ENCODE measurements at places on chromosomes 4 and X.

DNA sequence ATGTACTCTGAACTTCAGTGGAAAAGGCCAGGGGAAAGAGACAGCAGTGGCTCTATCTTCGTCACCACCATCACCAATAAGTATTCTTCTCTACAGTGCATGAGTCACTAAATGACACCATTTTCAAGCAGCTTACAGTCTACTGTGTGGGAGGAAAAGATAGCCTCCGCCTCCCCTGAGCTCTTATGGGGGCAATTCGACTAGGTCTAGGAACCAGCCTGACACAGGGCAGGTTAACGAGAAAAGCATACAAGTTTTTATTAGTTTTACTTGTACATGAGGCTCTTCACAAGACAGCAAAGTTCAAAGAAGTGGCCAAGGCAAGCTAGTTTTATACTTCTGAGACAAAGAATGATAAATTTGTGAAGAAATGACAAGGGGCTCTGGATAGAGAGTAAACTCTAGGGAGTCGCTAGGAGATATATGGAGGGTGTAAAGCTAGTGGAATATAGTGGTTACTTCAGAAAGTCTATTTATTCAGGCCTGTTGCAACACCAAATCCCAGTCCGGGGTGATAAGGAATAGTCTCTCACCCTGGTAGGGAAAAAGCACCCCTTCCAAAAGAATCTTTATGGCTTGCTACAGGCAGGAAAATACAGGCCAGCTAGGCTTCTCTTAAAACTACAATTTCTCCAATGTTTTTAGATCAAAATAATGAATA is 49.7 kb downstream of the SCD5 start:
- no peak for DNase-seq

- no peak for DNase-seq
Measured at GRCh38 chrX:100648458-100649417, 4.7 kb downstream of the SRPX2 start.

DNA sequence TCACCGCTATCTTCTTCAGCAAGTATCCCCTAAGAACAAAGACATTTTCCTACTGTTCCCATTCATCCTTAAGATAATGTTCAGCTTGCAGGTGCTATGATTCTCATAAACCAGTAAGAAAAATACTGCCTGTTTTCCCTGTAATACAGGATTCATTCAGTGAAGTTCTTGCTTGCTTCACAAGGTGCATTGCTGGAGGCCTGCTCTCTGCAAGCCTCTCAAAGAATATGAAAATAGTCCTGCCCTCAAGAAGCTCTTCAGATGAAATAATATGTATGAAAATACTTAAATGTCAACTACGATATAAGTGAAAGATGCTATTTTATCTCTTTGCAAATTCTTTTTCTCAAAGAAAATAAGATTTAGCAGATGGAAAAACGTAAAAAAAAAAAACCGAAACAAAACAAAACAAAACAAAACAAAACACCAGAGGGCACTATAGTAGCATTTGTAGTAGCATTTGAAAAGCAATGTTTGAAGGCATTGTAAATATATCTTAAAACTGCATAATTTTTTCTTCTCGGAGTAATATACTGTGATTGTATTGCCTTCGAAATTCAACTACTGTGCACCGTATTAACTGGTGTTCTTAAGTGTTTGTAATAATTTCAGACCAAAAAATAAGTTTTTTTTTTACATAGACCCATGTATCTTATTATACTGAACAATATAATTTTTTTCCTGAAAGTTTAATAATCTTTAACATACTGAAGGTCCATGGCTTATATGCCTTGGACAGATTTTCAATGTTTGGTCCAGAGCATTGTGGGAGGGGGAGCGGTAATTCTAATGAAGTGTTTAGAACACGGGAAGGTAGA is 26.0 kb downstream of the ADH4 start:
- DNase-seq, result no peak

GRCh38 chr4:6692806-6693205 is 872 bp upstream of the S100P start:
- DNase-seq, result no peak

DNA sequence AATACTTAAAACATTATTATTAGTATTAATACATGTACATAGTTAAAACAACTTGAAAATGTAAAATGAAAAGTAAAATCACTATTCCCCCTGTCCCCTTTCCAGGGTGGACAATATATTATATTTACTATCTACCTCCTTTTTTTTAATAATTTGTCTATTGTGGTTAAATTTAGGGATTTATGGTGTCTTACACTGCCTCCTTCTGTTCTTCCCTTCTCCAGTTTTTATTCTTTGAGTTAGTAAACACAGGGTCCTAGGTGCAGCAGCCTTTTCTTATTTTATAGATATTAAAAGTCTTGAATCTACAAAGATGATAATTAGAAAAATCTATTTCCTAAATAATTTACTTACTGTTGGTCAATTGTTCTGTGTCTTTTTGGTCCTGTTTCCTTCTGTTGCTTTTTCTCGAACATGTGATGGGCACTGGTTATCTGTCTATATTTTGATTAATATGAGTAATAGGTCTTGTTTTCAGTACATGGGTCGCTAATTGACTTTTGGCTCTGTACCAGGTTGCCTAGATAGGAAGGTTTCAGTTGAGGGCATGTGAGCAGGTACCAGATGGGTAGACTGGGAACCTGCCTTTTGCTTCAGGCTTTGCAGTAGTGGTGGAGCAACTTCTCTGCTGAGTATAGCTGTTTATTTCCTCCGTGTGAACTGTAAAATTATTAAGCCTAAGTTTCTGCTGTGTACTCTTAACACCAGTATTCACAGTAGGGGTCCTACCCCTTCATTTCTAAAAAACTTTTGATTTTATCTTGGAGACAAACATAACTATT is 1.1 kb downstream of the NUDT9 start:
- no peak for DNase-seq

DNA sequence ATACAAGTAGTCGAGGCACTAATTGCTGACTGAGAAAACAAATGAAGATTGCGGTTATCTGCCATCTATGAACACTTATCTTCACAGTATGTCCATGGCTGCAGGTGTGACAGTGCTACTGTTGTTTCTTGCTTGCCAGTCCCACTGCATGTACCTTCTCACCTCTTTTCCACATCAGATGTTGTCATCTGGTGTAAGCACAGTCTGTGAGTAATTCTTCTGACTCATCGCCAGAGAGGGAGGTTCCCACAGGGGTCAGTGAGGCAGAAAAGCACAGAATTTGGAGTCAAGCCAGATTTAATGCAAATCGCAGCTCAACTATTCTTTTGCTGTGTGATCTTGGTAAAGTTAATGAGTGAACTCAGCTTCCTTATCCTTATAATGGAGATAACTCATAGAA is 144.4 kb downstream of the GLRA2 start:
- no peak for DNase-seq

DNA sequence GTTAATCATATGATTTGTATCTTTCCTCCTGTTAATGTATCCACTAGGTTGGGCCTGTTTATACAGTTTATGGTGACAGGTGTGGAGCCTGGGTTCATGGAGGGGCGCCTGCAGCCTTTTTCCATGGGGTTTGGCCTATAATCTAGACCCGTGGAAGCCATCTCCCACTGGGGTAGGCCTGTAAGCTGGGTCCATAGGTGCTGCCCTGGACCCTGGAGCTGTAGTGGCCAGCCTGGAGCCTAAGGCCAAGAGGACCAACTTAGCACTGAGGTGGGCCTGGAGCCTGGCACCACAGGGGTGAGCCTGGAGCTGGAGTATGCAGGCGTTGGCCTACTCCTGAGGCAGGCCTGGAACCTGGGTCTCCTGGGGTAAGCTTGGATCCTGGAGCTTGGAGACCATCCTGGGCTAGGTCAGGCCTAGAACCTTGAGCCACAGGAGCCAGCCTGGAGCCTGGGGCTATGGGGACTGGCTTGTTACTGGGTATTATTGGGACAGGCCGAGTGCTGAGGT is 249.4 kb upstream of the HTR2C start:
- no peak for DNase-seq

GRCh38 chrX:54042609-54043021 is 1.7 kb downstream of the PHF8 start:
- no peak for DNase-seq

DNA sequence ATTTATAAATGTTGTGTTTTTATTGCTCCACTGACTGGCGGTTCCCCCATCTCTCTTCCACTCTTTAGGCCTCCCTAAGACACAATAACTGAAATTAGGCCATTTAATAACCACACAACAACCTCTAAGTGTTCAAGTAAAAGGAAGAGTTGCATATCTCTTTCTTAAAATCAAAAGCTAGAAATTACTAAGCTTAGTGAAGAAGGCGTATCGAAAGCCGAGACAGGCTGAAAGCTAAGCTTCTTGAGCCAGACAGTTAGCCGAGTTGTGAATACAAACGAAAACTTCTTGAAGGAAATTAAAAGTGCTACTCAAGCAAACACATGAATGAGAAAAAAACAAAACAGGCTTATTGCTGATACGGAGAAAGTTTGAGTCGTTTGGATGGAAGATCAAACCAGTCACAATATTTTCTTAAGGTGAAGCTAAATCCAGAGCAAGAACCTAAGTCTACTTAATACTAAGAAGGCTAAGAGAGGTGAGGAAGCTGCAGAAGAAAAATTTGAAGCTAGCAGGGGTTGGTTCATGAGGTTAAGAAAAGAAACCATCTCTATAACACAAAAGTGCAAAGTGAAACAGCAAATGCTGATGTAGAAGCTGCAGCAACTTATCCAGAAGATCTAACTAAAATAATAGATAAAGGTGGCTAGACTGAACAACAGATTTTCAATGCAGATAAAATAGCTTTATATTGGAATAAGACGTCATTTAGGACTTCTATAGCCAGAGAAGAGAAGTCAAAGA is 194.0 kb upstream of the TTC29 start:
- DNase-seq, result no peak

DNA sequence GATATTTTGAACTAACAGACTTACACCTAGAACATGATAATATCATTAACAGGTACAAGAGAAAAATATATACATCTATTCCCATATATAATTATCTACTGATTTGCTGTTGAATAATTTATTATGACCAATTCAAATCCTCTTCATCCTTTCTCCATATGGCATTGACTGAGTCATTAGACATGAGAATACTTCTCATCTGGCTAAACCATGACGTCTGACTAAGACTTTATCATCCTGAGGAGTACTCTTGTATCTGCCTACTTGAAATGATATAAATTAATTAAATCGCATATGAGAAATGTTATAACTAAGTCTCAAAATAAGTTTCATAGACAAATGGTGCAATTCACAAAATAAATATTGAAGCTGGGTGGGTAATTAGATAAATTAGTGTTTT is 67.4 kb downstream of the EMCN start:
- DNase-seq, result no peak

DNA sequence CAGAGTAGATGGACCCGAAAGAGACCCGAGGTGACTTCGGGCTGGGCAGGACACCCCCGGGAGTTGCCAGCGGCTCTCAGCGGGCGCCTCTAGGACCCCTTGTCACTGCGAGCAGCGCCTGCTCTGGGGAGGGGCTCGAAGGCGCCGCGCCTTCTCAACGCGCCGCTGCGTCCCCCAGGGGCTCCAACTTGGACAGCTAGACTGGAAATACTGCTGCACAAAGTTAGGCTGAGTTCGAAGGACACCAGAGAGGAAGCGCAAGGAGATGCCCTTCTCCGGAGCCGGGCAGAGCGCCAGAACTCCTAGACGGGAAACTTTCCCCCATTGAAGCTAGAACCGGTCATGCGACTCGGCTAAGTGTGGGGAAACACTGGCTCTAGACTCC is 493 bp upstream of the KCNIP4 start:
- DNase-seq, result no peak

DNA sequence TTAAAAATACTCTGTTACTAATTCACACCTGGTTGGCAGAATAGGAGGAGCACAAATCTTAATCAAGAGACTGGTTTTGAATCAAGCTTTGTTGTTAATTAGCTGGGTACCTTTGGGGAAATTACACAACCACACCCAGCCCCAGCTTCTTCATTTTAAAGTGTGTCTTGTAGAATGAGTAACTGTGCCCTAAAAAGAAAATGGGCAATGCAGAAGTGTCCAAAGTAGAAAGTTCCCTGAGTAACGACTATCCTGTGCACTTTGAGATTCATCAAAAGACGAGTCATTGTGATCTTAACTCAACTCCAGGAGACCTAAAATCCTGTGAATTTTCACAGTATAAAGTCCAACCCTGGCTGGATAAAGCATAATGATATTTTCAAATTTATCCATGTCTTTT is 792.3 kb upstream of the HS3ST1 start:
- no peak for DNase-seq

- DNase-seq, result no peak
Measured at GRCh38 chr4:144831971-144832370, 186.0 kb downstream of the HHIP start.

GRCh38 chr4:96149894-96150293 is 310.0 kb downstream of the PDHA2 start:
- no peak for DNase-seq

DNA sequence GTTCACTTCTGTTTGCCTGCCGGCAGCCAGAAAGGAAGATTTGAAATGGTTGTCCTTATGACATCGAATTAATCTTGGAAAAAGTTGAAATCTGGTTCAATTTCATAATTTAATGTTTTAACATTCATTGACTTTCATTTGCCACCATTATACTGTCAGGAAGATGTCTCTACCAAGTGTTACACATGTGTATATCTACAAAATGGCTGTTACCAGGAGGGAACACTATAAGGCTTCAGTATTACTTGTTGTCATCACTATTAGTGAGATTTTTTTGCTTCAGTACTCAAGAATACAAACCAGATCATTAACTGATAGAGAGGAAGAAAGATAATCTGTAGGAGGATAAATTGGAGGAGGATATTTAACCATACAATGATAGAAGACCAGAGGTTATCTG is 71.2 kb downstream of the TSPAN7 start:
- no peak for DNase-seq

- no peak for DNase-seq
Measured at GRCh38 chrX:53445977-53446376, 11.8 kb upstream of the HSD17B10 start.

All from stimulated activated CD4-positive, alpha-beta T cell treated with anti-CD3 and anti-CD28 coated beads, Interleukin-15, amount 100 ng/mL, for 1 hour (primary cell).